Calu3 (cell line): ENCODE measurements at places on chromosomes 12 and 14. TPM values are rescaled to one million over a fixed set of nuclear protein-coding genes. Genes with fewer than 3 reads are reported as not detected.
A peak's percentile ranks its signal among the peaks of the same experiment; 100 is the strongest.

GRCh38 chr12:15199930-15200329 lies 21.3 kb downstream of the RERG start:
- DNase-seq, result no peak

INSM2 gene
- not detected in 2 replicates for total RNA-seq

RPGRIP1 gene
- not detected in 2 replicates for total RNA-seq

- DNase-seq, result no peak
Measured at GRCh38 chr12:79082595-79082994, 218.0 kb downstream of the SYT1 start.

CD4 gene
- not detected in 2 replicates for total RNA-seq

GRCh38 chr14:57865403-57866198 lies at the start of gene SLC35F4:
TSS of gene SLC35F4 (minus strand) at chr14:57866092.
- DNase-seq, result peak; percentile 27

ARHGAP9 gene
- 0.39 TPM in 1 of 2 replicates, not detected in the other for total RNA-seq

DNA sequence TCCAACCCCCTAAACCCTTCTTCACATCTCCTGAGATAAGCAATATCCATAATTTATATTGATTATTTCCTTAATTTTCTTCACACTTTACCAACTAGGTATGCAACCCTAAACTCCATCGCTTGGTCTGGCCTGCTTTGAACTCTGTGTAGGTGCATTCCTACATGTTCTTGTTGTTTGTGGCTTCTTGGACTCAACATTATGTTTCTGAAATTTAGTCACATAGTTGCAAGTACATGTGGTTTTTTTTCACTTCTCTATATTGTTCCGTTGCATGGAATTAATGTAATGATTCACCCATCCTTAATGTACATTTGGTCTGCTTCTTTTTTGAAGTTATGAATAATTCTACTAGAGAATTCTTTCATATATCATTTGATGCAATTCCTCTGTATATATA lies 1.6 kb upstream of the TAS2R30 start:
- DNase-seq, result no peak

PTPRO gene
- total RNA-seq, result 0.24 TPM in 1 of 2 replicates, not detected in the other

DNA sequence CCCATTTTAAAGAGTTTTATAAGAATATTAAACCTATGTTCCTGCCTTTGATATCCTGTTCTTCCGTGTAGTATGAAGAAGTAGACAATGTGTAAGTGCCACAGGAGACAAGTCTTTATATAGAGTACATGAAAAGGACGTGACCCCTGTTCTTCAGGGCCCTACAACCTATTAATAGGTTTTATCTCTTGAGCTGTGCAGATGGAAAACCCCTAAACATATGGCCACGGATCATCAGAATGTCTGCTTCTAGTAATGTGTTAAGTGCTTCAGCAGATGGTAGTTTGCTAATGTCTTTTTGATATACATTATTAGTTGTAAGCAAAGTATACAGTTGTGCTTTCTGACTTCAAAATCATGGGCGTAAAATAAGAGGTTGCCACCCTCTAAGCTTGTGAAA lies 228.5 kb downstream of the PTPRO start:
- no peak for DNase-seq

- no peak for DNase-seq
Measured at GRCh38 chr12:57063991-57064685, 14.2 kb upstream of the MYO1A start.

- DNase-seq, result peak; percentile 58
Measured at GRCh38 chr12:123971770-123972456, 718 bp downstream of the CCDC92 start.

- no peak for DNase-seq
Measured at GRCh38 chr14:24368562-24369252, 723 bp downstream of the NFATC4 start.

DNA sequence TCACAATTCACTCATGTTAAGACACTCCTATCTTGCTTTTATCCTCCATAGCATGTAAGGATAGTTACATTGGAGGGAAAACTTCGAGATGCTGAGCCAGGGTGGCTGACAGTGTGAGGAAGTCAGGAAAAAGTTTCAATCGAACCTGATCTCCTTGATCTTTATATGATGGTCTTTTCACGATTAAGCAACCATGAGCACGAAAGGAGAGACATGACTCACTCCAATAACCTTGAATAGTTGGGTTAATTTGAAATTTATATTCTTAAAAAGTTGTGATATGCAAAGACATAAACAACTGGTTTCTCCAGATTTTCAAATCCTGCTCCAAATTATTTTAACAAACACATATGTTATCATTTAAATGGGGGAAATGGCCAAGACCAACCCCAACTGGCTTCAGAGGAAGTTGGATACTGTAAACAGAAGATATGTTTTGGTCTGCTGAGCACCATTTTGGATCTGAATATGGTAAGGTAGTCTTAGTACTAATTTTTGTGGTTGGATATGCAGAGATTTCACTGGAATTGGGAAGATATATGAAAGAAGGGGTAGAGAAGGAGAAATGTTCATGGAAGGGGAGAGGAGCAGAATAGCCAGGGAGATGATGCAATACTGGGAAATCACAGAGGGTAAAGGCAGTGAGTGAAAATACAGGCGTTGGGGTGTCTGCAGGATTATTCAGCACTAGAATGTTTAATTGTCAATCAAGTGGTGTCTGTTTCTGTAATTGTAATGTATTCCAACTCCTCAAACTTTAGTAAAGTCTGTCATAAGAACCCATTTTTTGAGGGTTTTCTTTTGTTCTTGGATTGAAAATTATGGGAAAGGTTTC lies 185.2 kb upstream of the SLC38A2 start:
- no peak for DNase-seq

NPFF gene
- not detected in 2 replicates for total RNA-seq

DNA sequence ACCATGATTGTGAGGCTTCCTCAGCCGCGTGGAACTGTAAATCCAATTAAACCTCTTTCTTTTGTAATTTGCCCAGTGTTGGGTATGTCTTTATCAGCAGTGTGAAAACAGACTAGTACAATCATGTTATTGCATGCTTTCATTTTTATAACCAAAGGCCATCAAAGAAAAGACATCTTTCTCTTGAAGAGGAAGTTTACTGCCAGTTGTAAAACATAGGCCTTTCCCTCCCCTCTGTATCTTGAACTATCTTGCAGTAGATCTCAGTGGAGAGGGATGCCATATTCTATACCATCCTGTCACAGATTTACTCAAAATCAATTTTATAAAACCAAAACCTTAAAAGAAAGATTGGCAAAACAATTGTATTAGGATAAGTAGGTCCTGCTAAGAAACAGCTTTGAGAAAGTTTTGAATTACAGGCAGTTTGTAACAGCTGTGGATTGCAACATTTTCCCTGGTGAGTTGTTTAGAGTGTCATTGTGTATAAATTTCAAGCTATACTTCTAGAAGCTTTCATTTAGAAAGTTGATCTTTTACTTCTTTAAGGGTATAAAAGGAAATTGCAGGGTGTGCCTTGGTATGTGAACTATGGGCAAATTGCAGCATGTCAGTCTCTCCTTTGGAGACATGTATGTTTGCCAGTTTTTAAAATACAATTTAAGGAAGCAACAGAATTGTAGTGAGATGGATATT lies 128.0 kb downstream of the ATP23 start:
- DNase-seq, result no peak

KERA gene
- total RNA-seq, result not detected in 2 replicates

GRCh38 chr12:109302770-109303169 lies 6.3 kb downstream of the FOXN4 start:
- no peak for DNase-seq

DNA sequence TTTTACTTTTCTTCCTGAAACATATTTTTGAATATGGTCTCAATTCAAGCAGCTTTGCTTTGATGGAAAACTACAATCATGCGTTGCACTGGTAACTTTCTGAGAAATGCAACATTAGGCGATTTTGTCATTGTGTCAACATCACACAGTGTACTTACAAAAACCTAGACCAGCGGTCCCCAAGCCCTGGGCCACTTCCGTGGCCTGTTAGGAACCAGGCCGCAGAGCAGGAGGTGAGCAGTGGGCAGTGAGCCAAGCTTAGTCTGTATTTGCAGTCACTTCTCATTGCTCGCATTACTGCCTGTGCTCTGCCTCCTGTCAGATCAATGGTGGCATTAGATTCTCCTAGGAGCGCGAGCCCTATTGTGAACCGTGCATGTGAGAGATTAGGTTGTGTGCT lies 163.7 kb upstream of the NOVA1 start:
- no peak for DNase-seq

DHRS4 gene
- 15.7 and 19.0 TPM in 2 replicates for total RNA-seq

GRCh38 chr12:617304-617915 lies 45.8 kb downstream of the NINJ2 start:
- no peak for DNase-seq

DNA sequence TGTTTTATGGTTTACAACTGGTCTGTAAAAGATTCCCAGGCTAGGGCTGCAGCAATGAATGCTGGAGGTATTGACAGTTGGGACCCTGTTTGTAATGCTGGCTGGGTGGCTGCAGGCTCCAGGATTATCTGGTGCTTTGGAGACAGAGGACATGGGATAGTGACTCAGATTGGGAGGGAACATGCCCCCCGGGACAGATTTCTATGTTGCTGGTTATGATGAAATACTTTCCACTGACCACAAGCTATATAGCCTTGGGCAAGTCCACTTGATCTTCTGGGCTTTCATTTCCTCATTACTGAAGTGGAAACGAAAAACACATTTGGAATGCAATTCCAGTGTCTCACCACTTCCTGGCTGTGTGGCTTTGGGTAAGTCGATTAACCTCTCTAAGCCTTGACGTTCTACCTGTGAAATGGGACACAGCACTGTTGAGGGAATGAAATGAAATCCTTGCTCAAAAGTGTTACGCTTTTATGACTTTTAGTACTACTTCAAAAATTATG lies 6.3 kb upstream of the TPCN1 start:
- peak; percentile 74 for DNase-seq

MYL2 gene
- not detected in 2 replicates for total RNA-seq

OTOGL gene
- total RNA-seq, result 0.05 and 0.09 TPM in 2 replicates

DNA sequence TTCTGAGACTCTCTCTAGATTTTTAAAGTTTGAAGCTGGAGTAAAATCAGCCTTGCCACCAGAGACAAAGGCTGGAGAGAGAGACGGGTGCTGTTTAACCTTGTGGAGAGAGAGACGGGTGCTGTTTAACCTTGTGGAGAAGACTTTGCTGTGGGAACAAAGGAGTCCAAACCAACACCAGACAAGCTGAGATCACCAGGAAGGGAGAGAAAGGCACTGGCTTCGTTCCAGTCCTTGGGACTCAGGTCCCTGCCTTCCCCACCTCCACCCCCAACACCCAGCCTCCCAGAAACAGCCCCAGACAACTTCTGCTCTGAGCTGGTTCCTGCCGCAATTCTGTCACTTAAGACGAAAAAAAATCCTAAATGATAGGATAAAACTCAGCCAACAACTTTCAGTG lies 1389.3 kb downstream of the AACS start:
- no peak for DNase-seq

AEBP2 gene
- total RNA-seq, result 53.6 and 57.9 TPM in 2 replicates

DNA sequence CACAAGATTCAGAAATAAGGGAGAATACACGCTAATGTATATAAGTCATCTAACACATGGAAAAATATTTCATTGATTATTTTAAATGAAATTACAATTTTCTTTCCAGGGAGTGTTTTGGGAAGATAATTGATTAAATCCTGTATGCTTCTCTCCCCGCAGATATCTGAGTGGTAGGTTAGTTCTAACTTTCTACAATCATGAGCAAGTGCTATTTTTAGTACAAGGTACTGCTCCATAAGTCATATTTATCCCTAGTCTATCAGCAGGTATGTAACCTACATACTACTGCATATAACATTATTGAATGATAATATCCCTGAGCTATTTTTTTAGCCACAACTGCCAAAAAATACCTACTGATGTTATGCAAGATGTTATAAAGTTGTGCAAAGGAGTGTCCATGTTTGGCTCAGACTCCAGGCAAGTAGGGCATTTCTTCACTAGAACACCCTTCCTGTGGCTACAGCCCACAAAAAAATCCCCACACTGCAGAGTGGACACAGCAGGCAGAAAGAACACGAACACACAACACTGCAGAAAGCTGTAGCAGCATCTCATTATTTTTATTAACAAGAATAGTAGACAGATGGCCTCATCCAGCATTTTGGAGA lies 87.0 kb downstream of the SEC23A start:
- DNase-seq, result no peak

TMEM132C gene
- total RNA-seq, result not detected in 2 replicates

LRRIQ1 gene
- total RNA-seq, result 1.4 and 2.1 TPM in 2 replicates

LRRK2 gene
- total RNA-seq, result 0.73 and 2.0 TPM in 2 replicates

DNA sequence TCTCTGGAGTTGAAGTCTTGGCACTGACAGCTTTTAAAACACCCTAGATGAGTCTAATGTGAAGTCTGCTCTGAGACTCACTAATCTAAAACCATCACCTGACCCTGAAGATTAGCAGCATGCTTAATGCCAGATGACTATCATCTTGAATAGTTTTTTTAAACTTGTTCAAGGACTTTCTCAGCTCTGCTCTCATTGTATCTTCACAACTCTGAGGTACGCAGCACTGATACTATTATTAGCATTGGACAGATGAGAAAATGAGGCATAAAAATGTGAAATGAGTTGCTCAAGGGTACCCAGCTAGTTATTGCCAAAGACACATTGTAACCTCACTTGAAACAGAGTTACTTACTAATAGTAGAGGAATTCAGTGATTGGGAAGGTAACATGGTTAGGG lies 4.8 kb downstream of the SLC38A1 start:
- no peak for DNase-seq

DNA sequence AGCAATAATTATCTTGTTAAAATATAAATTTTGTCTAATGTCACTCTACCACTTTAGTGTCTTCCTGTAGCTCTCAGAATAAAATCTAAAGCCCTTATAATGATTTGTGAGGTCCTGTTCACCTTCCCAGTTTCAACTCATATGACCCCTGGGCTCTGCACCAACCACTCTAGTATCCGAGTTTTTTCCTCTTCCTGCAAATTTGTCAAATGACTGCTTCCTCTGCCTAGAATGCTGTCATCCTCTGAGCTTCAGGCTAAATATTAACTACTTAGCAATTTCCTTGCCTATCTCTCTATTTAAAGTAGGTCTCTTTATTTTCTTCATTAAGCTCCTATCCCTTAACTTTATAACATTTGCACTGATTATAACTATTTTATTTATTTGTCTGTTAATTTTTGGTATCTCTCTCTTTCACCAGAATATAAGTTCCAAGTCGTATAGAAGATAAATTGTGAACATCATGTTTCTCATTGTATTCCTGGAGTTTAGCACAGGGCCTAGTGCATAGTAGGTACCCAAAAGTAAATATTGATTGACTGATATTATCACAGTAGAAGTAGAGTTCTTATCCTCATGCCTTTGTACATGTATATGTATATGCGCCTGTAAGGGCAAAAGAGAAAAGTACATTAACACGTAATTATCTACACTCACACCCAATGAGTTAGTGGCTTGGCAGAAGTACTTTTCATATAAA lies 196.0 kb downstream of the BCAT1 start:
- no peak for DNase-seq

- DNase-seq, result no peak
Measured at GRCh38 chr12:15627995-15628945, 160.9 kb downstream of the EPS8 start.

- no peak for DNase-seq
Measured at GRCh38 chr14:55094292-55095157, 34.5 kb upstream of the LGALS3 start.

- DNase-seq, result no peak
Measured at GRCh38 chr14:100498068-100498467, 89.1 kb downstream of the BEGAIN start.

GRCh38 chr12:30515351-30515750 lies 180.3 kb downstream of the IPO8 start:
- DNase-seq, result no peak

GRCh38 chr12:125198652-125199051 lies 133.4 kb downstream of the AACS start:
- no peak for DNase-seq

- DNase-seq, result no peak
Measured at GRCh38 chr12:127760996-127761395, 506.0 kb upstream of the TMEM132C start.

SSTR1 gene
- 0.24 TPM in 2 replicates for total RNA-seq

LHX5 gene
- total RNA-seq, result not detected in 2 replicates

- peak; percentile 28 for DNase-seq
Measured at GRCh38 chr12:110688446-110689280, at the start of gene HVCN1. TSS of gene HVCN1 (minus strand) at chr12:110689115. CDS start at chr12:110683245, 5,870 bp downstream.

CMKLR1 gene
- total RNA-seq, result not detected in 2 replicates
